ENCODE measurements at places on chromosomes 7 and 10. TPM values are rescaled to one million over a fixed set of nuclear protein-coding genes. Genes with fewer than 3 reads are reported as not detected.

The LRRC18 gene
- total RNA-seq, result not detected

The FZD8 gene
- 19.3 TPM for total RNA-seq

The SEMA3E gene
- not detected for total RNA-seq

The PILRB gene
- total RNA-seq, result 10.8 TPM

The CTAGE8 gene
- total RNA-seq, result 0.04 TPM

The GNAT3 gene
- total RNA-seq, result not detected

The NUDT13 gene
- 1.2 TPM for total RNA-seq

The PON1 gene
- total RNA-seq, result not detected

Data from pulmonary artery endothelial cell (primary cell).